CD4-positive, alpha-beta T cell treated with Interleukin-21 for 1 hour (primary cell): ENCODE measurements at places on chromosomes 3 and 15.

DNA sequence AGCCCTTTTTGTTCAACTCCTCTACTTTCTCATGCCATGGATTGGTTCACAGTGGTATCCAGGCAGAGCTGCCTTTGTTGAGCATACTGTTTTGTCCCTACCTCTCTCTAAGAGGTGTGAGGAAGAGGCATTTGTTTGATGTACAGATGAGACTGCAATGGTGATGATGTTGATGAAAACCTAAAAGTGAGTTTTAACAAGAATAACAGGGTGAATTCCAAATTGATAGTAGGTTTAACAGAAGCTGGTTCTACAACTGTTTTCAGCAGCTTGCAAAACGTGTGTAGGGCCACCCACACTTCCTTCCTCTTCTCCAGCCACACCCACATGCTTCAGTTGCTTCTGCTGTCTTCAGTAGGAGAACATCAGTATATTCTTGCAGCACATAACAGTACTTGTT lies 10.2 kb downstream of the SNRK start:
- peak; percentile 81 for DNase-seq

DNA sequence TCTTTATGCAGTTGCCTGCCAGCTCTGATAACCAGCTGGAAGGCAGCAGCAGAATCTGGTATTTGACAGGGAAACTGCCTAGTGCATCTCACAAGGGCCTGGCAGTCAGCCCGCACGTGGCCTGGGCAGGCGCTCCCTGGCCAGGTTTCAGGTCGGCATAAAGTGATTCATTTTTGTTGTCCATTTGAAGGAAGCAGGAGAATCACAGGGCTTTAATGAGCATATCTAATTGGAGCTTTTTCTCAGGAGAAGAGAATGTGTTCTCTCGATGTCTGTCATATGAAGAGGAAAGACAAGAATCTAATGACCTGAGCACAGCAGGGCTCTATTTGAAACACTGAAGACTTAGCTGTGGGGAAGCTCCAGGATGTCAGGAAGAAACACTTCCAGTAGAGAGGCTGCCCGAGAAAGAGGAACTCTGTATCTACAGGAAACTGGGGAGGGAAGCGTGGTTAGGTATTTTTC lies 98.8 kb upstream of the MB21D2 start:
- no peak for DNase-seq

GRCh38 chr3:155382396-155383042 lies 89.0 kb upstream of the STRIT1 start:
- DNase-seq: no peak

- DNase-seq: no peak
Measured at GRCh38 chr3:191387441-191388077, 57.2 kb upstream of the UTS2B start.

DNA sequence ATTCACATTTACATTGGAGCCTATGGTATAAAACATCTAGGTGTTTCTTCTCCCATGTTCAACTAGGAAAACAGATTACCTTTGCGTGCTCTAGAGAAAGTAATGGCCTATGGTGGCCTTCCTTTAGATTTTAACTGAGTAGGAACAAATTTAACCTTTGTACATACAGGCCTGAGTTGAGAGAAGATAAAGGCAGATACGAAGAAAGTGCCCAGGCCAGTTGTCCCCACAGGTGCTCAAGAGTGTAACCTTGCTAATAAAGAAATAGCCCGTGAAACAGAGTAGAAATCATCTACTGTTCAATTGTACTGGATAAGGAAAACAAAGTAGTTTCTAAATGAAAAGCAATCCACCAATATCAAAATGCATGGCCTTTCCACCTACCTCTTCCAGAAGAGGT lies 6.8 kb upstream of the TSC22D2 start:
- DNase-seq: no peak

GRCh38 chr15:52162260-52162659 lies 28.9 kb downstream of the GNB5 start:
- no peak for DNase-seq

GRCh38 chr3:122283796-122284445 lies 41.1 kb upstream of the CSTA start:
- no peak for DNase-seq

GRCh38 chr3:54906763-54907162 lies 21.1 kb downstream of the LRTM1 start:
- no peak for DNase-seq

DNA sequence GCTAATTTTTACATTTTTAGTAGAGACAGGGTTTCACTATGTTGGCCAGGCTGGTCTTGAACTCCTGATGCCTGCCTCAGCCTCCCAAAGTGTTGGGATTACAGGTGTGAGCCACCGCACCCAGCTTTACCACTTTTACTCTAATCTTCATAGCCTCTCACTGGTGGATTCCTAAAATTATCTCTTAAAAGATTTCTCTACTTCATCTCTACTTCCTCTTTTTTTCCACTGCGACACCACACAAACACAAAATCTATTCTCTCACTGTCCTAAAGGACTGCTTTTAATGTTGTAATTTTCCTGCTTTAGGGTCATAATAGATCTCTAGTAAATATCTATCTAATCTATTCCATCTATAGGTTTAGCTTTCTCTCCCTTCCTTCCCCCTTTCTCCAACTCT lies 34.0 kb upstream of the TBL1XR1 start:
- no peak for DNase-seq

DNA sequence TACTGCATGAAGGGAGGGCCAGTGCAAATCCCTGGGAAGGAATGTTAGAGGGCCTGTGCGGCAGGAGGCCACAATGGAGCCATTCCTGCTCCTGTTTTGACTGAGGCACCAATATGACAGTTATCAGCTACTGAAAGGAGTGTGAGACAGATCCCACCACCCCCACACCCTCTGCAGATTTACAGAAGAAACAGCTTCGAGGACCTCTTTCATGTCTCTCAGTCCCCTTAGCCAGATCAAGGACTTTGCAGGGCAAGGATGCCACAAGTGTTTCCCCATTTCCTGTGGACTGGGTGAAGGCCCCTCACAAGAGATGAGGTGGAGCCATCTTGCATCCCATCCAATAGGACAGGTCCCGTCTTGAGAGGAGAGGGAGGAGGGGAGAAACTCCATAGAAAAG lies 48.5 kb upstream of the RASGRP1 start:
- DNase-seq: no peak

DNA sequence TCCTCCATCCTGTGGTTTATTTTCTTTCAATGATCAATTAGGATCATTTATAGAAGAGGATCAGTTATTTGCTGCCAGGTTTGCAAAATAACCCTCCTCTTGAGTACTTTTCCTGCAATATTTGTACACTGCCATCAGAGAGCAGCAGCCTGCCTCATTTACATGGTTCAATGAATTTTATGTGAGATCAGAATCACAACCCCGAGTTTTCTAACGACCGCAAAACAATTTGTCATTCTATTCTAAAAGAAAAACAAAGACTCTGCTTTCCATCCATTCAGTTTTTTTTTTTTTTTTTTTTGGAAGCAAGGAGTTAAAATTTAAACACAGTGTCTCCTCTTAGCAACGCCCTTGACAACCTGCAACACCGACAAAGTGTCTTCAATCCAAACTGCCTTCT lies 146.9 kb downstream of the RAB11A start:
- DNase-seq: no peak
